ENCODE measurements at places on chromosomes 13 and 19.

- no peak for DNase-seq
Measured at GRCh38 chr13:105569816-105570215, 965.6 kb downstream of the EFNB2 start.

GRCh38 chr19:18804139-18804601, 13.1 kb upstream of the COMP start:
- no peak for DNase-seq

GRCh38 chr19:54817670-54818536, 1.6 kb downstream of the KIR3DL1 start:
- DNase-seq: no peak

DNA sequence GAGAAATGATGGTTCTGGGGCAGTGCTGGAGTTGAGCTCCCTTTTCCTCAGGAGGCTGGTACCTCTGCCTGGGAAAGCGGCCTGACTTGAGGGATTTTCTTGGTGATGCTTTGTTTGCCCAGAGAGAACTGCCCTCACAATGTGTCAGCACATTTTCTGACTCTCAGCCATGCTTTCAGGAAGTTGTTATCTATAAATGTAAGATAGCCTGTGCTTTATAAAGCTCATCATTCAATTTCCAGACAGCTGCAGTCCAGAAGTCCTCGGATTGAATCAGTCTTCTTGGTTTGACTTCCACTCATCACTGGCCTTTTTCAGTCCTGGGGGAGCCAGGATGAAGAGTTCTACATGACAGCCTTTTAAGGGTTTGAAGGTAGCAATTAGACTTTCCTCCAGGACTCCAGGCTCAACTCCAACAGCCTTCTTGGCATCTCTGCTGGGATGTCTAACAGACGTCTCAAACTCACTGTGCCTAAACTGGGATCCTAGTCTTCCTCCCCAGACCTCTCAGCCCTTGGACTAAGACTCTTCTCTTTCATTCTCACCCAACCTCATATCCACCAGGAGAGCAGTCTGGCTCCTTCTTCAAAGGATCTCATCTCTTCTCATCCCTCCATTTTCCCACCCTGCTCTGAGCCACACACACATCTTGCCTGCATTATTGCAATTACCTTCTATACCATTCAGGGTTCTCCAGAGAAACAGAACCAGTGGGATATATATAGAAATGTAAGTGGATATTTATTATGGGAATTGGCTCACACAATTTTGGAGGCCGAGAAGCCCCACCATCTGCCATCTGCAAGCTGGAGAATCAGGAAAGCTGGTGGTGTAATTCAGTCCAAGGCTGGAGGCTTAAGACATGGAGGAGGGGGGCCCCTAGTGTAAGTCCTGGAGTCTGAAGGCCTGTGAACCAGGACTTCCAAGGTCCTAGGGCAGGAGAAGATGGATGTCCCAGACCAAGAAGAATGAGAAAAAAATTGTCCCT, 13.1 kb downstream of the ERICH6B start:
- DNase-seq: no peak

GRCh38 chr13:77429320-77430142, 102.6 kb upstream of the MYCBP2 start:
- no peak for DNase-seq

GRCh38 chr13:79663977-79664636, 183.2 kb downstream of the NDFIP2 start:
- no peak for DNase-seq

- DNase-seq: no peak
Measured at GRCh38 chr19:11361771-11362731, 6.8 kb downstream of the PLPPR2 start.

DNA sequence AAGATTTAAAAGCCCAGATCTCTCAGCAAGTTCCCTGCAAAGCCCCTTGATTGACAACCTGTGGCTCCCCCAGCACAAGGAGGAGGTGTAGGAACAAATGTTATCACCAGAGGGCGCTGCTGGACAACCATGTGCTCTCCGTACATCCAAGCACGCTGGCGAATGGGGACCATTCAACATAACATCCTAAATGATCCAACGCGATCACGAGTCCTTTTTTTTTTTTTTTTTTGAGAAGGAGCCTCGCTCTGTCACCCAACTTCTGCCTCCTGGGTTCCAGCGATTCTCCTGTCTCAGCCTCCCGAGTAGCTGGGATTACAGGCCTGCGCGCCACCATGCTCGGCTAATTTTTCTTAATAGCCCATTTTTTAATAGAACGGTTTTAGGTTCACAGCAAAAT, 52.0 kb downstream of the NWD1 start:
- peak; percentile 72 for DNase-seq

DNA sequence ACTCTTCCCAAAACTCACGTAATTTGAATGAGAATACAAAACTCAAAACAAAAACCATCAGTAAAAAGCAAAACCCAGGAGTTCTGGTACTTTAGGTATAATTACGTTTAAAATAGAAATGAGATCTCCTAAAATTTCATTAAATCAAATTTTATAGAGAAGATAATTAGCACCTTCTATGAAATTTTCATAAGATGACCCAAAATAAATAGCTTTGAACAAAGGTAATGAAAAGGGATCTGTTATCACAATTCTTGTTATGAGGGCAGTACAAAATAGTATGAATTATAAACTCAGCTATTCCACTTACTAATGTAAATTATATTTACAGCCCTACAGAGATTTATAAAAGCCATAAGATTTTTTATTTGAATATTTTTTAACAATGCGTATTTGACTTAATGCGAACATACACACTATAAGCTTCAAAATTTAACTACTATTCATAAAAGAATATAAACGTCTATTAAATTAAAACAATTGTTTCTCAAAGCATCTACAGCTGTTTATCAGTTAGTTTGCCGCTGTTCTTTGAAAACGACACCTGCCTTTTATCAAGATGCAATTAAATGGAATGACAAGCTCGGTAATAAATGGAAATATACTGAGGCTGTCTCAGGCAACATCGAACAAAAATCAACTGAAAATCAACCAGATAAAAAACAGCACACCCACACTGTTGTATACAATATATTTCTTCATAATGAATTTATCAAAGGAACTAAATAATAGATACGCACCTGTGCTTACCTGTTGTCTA, 63.8 kb downstream of the KCNRG start:
- no peak for DNase-seq

Data from CD4-positive, alpha-beta T cell treated with Interleukin-21 for 1 hour (primary cell).